NCI-H2171 treated with DMSO at 0.1 percent for 48 hours (cell line): ENCODE measurements at places on chromosomes 4 and X.

DNA sequence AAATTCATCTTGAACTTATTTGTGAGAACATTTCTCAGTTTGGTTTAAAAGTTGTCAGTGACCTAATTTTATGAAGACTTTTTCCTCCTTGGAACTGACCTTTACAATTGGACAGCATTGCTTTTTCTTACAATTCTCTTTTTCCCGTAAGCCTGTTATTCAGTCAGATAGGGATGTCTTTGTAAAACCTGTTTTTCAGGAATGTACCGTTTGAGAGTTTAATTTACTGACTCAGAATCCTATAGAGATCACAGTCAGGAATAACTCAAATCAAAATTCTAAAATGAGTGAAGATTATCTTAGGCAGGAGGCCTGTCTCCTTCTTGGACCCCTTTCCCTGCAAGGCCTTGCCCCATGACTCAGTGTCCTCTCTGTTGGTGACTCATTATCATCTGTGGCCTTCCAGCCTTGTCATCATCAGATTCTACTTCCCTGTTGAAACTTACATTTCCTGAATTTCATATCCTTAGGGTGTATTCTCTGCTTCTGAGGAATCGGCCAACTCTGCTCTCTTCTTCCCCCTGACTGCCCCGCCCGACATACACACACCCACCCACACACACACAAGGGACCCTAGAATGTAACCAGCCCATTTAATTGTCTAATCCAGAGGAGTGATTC lies 99.8 kb downstream of the ARHGAP10 start:
- no peak for DNase-seq

DNA sequence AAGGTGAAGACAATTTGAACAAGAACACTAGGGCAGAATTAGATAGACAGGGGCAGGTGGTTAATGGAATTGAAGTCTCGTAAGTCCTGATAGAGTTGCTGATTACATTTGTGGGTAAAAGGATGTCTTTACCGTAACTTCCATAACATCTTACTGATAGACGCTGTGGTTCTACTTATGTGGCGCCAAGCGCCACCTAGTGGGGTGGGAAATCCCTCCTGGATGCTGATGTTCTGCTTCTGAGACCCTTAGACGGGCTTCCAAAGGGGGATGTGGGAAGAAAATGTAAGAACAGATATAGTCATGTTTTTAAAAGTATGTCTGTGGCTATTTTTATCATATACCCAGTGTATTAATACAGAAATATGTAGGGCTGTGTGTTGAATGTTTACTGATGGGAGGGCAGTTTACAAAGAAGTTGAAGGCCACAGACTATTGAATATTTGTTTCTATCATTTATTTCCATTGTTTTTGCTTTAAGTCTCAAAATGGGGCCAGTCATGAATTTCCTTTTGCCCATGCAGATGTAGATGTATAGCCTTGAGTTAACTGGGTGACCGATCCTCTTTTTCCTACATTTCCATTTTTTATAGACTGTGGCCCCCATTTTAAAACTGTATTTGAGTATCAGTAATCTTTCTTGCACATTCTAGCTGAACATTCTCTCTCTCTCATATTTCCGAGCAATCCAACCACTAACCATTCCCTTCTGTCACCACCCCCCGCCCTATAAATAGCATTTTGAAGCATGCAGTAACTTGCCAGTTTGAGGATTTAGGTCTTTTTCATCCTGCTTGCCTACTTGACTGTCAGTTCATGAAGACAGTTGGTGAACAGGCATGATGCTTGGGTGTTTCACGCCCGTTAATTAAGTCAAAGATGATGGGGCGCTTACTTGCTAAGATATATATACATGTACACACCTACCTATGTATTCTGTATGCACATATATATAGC lies 12.1 kb upstream of the TLR8 start:
- no peak for DNase-seq

- DNase-seq, result no peak
Measured at GRCh38 chrX:102968216-102968615, 31.1 kb downstream of the RAB40AL start.

DNA sequence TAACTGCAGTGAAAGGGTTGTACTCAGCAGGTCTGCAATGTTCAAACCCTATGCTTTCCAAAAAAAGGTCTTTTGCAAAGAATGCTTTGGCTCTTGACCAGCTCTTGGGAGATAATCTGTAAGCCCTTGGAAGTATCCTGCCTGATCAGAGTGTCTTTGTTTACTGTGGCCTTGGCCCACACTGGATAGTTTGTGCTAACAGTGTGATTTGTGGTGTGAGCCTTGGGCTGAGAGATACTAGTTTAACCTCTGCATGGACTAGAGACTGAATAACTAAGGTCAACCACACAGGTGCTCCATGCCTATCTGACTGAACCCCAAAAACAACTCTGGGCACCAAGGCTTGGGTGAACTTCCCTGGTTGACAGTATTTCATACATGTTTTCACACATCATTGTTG lies 3.6 kb upstream of the MAGED1 start:
- no peak for DNase-seq

GRCh38 chr4:125714845-125715244 lies 400.1 kb downstream of the FAT4 start:
- DNase-seq, result no peak

- no peak for DNase-seq
Measured at GRCh38 chr4:110994781-110995180, 371.9 kb upstream of the PITX2 start.

DNA sequence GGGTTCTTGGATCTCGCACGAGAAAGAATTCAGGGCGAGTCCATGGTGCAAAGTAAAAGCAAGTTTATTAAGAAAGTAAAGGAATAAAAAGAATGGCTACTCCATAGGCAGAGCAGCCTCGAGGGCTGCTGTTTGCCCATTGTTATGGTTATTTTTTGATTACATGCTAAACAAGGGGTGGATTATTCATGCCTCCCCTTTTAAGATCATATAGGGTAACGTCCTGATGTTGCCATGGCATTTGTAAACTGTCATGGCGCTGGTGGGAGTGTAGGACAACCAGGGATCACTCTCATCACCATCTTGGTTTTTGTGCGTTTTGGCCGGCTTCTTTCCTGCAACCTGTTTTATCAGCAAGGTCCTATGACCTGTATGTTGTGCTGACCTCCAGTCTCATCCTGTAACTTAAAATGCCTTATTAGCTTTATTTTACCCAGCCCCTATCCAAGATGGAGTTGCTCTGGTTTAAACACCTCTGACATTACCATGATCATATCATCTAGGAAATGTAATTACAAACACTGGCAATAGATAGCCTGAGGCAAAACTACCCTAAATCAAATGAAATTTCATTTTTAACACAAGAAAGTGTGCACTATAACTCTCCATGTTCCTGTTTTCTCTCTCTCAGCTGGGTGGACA lies 94.3 kb upstream of the ATXN3L start:
- DNase-seq, result no peak
